GM04504 (cell line): ENCODE measurements at places on chromosomes 6 and 20.
A peak's percentile ranks its signal among the peaks of the same experiment; 100 is the strongest.

- DNase-seq: no peak
These were observed 39.5 kb downstream of the BICRAL start for GRCh38 chr6:42821341-42821668.

DNA sequence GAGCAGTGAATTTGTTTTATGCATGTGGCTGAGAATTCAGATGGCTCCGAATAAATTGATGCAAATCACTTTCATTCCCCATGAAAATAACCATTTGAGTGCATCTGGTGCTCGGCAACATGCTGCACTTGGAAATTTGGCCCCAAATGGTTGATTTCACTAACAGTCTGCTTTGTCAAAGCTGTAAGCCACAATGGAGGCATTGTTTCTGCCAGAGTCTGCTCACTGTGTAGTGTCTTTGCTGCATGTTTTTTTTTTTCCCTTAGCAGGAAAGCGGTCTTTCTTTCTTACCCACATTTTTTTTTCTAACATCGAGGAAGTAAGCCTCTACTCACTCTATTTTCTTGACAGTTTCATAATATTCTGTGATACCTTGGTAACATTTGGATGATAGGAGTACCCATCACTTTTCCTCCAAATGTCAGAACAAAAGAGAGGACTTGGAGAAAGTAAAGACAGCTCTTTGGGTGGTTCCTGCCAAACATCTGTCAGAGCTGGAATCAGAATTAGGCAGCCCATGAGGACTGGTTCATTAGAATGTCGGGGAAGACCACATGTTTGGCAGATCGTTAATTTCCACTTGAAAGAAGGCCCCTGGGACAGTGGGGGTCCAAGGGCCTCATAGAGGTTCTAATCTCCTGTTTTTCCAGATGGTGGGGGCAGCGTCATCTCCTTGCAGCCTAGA lies 149.5 kb downstream of the DOK5 start:
- no peak for DNase-seq

- no peak for DNase-seq
These were observed 13.9 kb downstream of the KCNK15 start for GRCh38 chr20:44759595-44759994.

DNA sequence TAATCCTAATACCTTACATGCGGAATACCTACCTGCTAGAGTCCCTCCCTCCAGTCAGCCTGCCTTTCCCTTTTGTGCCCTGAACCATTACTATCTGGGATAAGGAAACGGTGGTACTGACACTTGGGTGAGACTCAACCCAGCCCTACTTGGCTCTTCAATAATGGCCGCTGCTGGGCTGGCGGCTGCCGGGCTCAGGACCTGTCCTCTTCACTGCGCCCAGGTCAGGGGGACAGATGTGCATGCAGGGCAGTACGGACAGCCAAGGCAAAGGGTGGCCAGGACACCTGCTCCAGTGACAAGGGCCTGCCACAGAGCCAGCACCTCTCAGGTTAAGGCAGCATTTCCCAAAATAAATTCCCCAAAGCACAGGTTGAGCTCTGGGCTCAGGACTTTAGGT lies 29.9 kb downstream of the UBE2V1 start:
- DNase-seq: no peak

DNA sequence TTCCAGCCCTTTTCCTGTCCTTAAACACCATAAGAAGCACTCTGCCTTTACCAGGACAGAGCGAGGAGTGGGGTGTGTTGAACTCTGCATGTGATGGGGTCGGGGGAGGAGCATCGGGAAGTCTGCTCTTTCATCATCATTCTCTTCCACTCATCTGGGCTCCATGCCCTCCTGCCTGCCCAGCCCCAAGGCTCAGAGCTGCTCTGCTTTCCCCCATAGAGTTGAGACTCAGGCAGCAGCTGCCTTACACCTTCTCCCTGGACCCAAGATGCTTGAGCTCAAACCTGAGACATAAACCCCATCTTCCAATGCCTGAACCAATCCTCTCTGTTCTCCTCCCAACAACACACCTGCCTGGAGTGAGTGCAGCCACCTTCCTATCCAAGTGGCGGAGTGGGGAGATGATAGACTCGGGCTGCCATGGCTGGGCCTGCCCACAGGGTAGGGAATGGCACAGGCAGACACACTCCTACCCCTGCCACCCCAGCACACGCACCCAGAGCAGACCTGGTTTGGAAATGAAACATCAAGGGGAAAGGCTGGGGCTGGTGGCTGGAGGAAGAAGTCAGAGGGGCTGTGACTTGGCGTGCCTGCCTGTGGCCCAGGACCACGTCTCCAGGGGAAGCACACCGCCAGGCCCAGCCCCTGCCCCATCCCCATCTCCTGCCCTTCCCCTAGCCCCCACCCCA lies 28.4 kb downstream of the TFEB start:
- DNase-seq: no peak

DNA sequence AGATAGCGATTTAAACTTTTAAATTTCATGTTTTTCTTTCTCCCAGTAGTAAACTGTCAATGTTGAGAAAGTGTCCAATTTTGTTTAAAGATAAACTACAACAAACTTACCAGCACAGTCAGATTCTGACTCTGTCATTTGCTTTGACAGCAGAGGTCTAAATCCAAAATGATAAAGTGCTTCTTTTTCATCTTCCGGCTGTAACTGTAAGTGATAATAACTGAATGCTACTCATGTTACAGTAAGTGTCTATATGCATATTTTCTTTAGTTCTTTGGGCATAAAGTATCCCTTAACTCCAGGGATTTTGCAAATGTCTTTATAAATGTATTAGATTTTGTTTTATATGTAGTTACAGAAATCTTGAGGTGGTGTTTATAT lies 610.4 kb downstream of the RFPL4B start:
- no peak for DNase-seq

DNA sequence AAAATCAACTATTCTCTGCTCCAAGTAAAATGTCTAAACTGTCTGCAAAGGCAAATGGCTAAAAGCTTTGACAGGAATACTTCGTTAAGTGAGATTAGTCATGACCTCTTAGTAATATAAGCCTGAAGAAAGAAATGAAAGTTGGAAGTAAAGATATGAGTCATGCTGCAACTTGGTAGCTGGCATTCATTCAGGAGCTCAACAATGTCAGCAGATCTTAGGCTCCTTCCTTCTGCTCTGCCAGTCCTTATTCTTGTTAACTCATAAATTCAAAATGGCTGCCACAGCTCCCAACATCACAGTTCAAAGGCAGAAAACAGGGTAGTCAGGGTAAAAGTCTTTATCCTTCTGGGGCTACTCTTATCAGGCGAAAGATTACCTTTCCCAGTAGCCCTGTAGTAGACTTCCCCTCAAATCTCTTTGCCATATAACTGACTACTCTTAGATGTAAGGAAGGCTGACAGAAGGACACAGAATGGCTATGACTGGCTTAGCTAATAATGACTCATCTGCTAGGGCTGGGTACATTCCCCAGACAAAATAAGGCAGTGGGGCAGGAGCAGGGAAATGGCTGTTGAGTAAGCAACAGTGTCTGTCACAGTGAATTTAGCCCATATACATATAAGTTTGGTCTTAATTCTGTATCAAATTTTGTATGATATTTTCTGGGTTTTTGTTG lies 24.4 kb upstream of the C6orf62 start:
- DNase-seq: peak; percentile 87

GRCh38 chr6:111792241-111792640 lies 81.0 kb downstream of the FYN start:
- DNase-seq: no peak

- no peak for DNase-seq
These were observed 69.7 kb downstream of the TCP11 start for GRCh38 chr6:35071347-35071994.

GRCh38 chr20:37375227-37375626 lies 29.3 kb downstream of the SRC start:
- no peak for DNase-seq

DNA sequence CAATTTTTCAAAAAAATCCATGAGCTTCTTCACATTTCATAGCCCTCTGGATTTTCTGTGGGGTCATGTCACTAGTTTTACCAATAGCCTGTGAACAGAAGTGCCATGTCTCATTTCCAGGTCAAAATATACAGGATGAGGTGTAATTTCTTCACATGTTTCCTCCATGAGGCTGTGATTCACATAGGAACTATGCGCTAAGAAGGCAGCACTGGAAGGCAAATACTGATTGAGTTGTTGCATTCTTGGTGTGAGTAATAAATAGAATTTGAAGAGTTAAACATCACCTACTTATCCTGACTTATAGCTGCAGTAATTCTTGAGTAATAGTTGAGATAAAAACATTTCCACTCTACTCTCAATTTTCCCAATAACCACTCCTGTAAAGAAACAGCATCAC lies 442.3 kb downstream of the HAO1 start:
- DNase-seq: peak; percentile 14

DNA sequence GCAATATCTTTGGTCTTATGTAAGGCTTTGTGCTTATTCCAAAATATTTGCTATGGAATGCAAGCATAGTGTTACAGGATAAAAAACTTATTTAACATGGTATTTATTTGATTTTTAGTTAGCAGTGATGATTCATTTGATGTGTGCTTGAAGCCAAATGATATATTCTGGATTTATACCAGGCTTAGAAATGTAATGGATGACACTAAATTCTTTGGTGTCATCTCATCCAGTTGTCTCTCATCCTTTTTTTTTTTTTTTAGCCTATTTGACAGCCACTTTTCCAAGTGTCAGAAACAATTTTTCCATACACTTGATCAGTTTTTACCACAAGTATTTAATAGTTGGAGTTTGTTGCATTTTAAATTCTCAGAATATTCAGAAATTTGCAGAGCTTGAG lies 515.3 kb downstream of the CDKAL1 start:
- DNase-seq: no peak

DNA sequence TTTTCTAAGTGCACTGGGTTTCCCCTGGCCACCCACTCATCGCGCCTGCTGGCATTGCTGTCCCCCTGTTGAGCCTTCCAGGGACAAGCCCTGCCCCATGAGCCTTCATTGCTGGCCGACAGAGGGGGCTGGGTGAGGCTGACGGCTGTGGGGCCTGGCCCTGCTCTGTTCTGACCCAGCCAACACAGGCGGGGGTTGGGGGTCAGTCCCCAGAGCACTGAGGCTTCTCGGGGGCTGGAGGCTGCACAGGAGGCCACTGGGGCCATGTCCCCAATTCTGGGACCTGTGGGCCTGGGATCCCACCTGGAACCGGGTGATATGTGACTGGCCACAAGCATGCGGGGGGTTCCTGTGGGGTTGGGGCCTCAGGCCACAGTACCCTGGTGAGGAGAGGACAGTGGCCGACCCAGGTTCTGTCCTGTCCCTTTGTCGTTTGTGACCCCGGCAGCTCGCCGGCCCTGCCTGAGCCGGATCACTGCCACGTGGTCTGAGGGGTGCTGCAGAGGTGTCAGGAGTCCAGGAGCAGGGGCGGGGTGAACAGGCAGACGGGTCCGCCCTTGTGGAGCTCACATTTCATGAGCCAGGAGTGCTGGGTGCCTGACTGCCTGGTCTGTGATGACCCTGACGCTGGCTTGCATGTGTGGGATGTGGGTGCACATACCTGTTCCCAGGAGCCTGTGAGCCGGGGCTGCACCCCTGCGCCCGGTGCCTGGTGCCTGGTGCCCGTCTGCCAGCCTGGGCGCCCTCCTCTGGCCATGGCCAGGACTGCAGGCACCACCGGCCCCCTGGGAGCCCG lies 2.1 kb upstream of the COL20A1 start:
- DNase-seq: no peak

GRCh38 chr20:61833807-61834610 lies 231.7 kb downstream of the TAF4 start:
- DNase-seq: no peak

DNA sequence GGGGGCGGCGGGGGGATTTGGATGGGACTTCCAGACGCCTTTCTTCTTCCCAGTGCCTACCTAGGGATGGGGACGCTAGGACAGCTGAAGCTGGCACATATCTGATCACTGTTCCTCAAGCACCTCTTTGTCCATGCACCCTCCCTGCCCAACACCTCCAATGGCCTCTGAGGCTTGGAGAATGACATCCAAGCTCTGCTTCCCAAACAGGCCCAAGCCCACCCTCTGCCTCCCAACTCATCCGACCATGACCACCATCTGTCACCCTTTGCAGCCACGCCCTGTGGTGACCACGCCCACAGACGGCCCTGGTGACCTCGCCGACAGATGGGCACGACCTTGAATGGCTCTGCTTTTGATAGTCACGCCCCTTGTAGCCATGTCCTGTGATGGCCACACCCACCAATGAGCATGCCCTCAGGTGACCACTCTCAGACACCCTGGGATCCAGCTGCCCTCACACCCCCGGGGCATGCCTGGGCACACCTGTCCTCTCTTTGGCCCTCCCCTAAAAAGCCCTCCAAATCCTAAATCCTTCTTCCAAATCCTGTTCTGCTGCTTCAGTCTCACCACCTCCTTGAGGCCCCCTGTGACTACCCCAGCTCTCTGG lies 51.0 kb downstream of the SSR1 start:
- no peak for DNase-seq

- DNase-seq: no peak
These were observed 9.0 kb upstream of the FOXC1 start for GRCh38 chr6:1600764-1601157.

DNA sequence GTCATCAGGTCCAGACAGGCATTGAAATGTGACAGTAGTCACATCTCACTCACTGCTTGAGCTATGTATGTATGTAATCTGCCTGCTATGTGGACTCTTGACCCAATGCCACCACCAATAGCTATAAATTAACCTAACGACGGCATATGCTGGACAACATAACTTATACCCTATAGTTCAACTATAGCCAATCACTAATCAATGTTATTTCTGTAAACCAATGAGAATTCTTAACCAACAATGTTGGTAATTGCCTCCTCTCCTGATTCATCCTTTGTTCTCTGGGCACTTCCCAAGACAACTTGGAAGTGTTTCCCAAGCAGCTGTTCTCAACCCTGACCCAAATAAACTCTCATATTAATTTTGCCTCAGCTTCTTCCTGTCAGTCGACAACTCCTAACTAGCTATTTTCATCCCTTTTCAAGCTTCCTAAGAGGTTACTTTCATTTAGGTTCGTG lies 24.1 kb upstream of the SERPINB1 start:
- no peak for DNase-seq

DNA sequence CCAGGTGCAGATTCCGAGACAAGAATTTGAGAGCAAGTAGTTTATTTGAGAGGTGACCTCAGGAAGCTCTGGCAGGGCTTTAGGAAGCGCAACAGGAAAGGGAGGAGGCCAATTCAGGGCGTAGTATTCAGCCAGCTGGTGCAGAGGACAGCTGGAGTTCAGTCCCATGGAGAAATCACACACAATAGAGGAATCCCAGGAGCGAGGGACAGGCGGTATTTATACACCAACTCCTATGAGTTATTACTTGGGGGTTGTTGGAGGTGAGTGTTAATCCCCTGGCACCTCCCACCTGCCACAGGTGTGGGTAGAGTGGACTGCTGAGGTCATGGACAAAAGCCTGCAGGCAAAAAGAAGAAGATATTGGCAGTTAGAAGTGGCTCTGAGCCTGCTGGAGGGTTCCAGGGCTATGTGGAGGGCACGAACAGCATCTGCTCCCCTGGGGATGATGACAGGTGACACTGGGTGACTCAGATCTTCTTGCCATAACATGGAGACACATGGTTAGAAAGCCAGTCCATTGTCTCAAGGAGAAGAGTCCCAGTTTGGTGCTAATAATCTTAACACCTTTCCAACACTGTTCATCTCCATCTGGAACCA lies 13.9 kb upstream of the SULF2 start:
- no peak for DNase-seq

GRCh38 chr6:131770776-131771175 lies 37.0 kb upstream of the ENPP1 start:
- no peak for DNase-seq

GRCh38 chr6:125446011-125446410 lies 144.2 kb upstream of the HDDC2 start:
- DNase-seq: no peak

GRCh38 chr6:169851641-169852503 lies 100.5 kb downstream of the ERMARD start:
- no peak for DNase-seq
